CD4-positive, alpha-beta T cell treated with Interferon gamma for 1 hour (primary cell): ENCODE measurements at places on chromosomes 3 and 15.
A peak's percentile ranks its signal among the peaks of the same experiment; 100 is the strongest.

DNA sequence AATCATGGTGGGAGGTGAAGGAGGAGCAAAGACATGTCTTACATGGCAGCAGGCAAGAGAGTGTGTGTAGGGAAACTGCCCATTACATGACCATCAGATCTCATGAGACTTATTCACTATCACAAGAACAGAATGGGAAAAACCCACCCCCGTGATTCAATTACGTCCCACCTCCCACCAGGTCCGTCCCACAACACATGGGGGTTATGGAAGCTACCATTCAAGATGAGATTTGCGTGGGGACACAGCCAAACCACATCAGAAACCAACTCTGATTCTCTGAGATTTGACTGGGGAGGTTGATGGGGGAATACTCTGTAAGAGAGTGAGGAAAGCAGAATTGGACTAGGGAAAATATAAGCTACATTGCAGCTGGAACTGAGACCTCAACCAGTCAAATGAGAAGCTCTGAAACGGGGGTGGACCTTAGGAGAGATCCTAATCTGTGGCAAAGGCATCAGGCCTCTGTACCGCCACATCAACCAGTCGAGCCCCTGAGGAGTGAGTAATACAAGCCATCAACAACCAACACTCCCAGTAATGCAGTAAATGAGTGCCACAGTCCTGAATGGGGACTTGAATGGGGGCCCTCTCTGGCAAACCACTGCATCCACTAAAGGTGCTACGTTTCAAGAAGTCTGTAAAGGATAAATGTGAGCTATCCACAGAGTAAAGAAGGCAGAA is 207.9 kb upstream of the GADL1 start:
- no peak for DNase-seq

DNA sequence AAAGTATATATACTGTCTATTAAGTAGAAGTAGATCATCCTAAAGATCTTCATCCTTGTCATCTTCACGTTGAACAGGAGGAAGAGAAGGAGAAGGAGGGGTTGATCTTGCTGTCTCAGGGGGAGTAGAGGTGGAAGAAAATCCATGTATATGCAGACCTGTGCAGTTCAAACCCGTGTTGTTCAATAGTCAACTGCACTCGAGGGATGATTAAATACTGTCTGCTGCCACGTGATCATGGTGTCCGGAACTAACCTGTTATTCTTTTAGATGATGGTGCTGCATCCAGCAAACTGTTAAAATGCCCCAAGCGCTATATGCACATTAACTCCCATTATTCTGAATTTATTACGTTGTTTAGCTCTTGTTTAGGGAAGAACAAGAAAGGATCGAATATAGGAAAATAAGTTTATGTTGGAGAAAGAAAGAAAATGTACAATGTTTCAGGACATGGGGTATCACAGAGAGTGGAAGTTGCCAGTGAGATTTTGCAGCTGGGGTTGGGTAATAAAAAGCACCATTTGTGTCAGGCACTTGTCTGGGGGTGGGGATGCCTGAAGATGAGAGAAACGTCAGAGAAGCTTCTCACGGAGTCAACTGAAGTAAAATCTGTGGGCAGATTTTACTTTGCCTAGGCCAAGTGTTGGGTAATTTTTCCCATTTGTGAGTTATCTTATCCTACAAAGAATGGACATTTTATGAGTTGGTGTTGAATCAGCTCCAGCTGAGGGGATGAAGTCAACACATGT is 229.2 kb downstream of the RYR3 start:
- no peak for DNase-seq

- DNase-seq: peak; percentile 30
These were observed 498 bp downstream of the PDE12 start for GRCh38 chr3:57556459-57557084.

- no peak for DNase-seq
These were observed 143.3 kb downstream of the SMAD6 start for GRCh38 chr15:66845266-66845785.

- DNase-seq: no peak
These were observed 3.9 kb downstream of the MST1R start for GRCh38 chr3:49899815-49900214.

DNA sequence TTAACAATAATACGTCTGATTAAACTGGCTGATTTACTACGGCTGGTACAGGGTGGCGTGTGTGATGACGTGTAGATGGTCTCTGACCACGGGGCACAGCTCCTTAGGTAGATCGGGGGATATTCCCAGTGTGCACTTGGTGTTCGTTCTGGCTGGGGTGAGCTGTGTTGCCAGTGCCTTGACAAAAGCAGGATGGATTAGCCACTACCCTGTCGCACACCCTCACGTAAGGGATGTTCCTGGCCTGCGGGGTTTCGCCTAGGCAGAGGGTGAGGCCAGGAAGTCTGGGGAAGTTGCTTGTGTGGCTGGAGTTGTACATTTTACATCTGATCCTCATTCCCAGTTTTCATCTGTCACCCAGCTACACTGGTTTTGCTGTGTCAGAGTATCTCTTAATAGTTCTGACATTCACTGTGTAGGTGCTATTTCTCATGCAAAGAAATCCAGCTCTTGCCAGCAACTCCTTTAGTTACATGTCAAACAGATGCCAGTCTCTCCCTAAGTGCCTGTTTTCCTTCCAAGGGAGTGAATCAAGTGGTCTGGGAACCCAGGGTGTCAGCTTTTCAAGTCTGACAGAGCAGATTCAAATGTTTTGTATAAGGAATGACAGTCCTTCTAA is 66.1 kb upstream of the CCR4 start:
- DNase-seq: no peak

DNA sequence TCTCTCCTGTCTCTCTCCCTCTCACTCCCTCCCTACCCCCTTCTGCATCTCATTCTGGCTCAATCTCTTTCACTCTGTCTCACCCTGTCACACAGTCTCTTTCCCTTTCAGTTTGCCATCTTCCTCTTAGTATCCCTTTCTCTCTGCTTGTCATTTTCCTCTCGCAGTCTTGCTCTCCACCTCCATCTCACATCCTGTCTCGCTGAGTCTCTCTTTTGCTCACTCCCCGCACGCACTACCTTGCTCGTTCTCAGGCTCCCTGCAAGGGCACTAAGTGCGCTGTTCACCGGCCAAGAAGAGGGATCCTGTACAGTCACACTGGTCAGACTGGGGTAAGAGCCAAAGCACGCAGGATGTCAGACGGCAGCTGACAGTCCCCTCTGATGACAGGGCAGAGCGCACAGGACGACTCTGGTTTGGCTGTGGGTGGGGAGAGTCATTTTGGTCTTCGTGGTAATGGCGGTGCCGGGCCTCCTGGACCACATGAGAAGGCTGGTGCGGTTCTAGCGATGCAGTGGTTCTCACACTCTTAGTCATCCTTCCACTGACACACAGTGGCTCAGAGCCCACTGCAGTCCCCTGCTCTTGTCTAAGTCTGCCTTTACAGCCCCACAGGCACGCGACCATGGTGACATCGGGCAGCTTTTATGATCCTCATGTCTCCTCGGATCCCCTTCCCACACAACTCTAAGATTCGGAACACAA is 356.8 kb downstream of the FOXP1 start:
- DNase-seq: peak; percentile 66

GRCh38 chr15:36359286-36359685 is 220.1 kb upstream of the CDIN1 start:
- DNase-seq: no peak

- DNase-seq: peak; percentile 67
These were observed 960 bp upstream of the KLF13 start for GRCh38 chr15:31325595-31326155.

- DNase-seq: no peak
These were observed 20.0 kb downstream of the TRIM71 start for GRCh38 chr3:32837789-32838188.

GRCh38 chr15:44482090-44482489 is 54.7 kb downstream of the CTDSPL2 start:
- DNase-seq: no peak
